Activated naive CD8-positive, alpha-beta T cell treated with anti-CD3 and anti-CD28 coated beads, Interleukin-2, amount 50 U/mL, for 24 hours (primary cell): ENCODE measurements at places on chromosomes 11 and 22.

DNA sequence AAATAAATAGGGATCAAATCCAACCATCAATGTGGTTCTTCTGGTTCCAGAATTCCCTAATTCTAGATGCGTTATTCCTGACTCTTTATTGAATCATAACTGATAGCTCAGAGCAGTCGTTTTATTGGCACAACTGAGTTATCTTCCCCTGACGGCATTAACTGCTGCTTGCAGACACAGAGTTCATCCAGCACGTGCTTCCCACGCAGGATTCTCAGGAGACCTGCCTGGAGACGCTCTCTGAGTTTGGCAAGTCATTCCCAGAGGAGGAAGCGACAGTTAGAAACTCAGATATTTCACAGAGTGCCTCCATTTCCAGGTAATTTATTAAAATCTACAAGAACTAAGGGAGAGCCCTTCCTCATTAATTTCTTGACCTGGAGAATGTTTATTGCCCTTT, 35.4 kb upstream of the PHF21B start:
- DNase-seq, result no peak
- H3K36me3 ChIP-seq, result no peaks in the 10 kb centered on the region
- no peaks in the 10 kb centered on the region for H3K4me1 ChIP-seq
- no peak overlapping the region for H3K4me3 ChIP-seq
- H3K27me3 ChIP-seq, result peaks cover 27% of the 10 kb centered on the region
- no peak overlapping the region for H3K27ac ChIP-seq

DNA sequence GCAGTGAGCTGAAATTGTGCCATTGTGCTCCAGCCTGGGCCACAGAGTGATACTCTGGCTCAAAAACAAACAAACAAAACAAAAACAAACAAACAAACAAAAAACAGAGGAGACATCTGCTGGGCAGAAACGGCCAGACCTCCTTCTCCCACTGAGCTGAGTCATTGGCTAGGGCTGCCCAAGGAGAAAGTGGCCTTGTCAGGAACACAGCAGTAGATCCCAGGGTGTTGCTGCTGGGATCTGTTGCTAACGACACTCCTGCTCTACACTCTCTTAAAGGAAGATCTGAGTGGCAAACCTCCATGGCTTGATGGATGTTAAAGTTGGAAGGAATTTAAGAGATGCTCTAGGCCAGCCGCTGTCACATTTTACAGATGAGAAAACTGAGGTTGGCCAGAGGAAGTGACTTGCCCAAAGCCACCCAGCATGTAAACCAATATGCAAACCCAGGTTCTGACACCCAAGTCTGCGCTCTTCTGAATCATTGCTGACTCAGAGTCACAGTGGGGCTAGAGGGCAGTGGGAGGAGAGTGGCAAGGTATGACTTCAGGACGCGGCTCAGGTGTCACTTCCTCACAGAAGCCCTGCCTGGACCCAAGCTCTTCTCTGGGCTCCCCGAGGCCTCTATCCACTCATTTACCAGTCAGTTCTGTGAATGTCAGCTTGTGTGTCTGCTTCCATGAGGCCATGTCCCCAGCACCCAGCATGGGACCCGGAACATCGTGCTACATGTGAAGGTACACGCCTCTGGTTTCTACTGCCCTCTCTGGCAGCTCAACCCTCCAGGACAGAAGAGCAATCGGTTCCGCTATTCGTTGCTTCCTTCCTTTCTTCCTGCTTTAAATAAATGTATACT, 11.3 kb upstream of the GDPD5 start:
- H3K36me3 ChIP-seq, result no peaks in the 10 kb centered on the region
- peaks cover 8% of the 10 kb centered on the region for H3K27me3 ChIP-seq
- DNase-seq, result peak; percentile 50
- H3K4me1 ChIP-seq, result peaks cover 38% of the 10 kb centered on the region
- H3K4me3 ChIP-seq, result peak overlapping the region; percentile 44

GRCh38 chr11:102882389-102883024, 7.7 kb upstream of the MMP12 start:
- H3K36me3 ChIP-seq, result no peaks in the 10 kb centered on the region
- peaks cover 5% of the 10 kb centered on the region for H3K4me1 ChIP-seq
- H3K4me3 ChIP-seq, result no peak overlapping the region
- H3K27ac ChIP-seq, result no peak overlapping the region
- no peak for DNase-seq

DNA sequence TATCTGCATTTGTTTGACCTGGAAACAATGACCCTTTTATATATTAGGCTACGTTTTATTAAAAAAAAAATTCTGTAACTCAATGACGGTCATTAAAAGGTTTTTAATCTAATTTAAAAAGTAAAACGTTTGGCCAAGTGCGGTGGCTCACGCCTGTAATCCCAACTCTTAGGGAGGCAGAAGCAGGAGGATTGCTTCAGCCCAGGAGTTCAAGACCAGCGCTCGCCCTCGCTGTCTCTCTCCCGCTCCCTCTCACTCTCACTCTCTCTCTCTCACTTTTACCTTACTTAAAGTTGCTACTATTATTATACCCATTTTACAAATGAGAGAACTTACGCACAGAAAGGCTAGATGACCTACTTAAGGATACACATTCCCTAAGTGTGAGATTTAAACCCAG, 814 bp upstream of the NARS2 start:
- H3K27me3 ChIP-seq, result no peaks in the 10 kb centered on the region
- peak overlapping the region; percentile 97 for H3K4me3 ChIP-seq
- no peak for DNase-seq
- H3K4me1 ChIP-seq, result peaks cover 31% of the 10 kb centered on the region
- H3K27ac ChIP-seq, result peak overlapping the region; percentile 54

- H3K4me3 ChIP-seq, result no peak overlapping the region
- DNase-seq, result no peak
- H3K27me3 ChIP-seq, result peaks cover 3% of the 10 kb centered on the region
- no peaks in the 10 kb centered on the region for H3K4me1 ChIP-seq
- no peak overlapping the region for H3K27ac ChIP-seq
- H3K36me3 ChIP-seq, result no peaks in the 10 kb centered on the region
Measured at GRCh38 chr11:110990311-110990710, 255.2 kb upstream of the POU2AF2 start.

GRCh38 chr22:39174498-39175352, 22.2 kb upstream of the CBX7 start:
- H3K4me3 ChIP-seq, result peak overlapping the region; percentile 26
- H3K27me3 ChIP-seq, result peaks cover 1% of the 10 kb centered on the region

- H3K27me3 ChIP-seq, result no peaks in the 10 kb centered on the region
- no peak overlapping the region for H3K4me3 ChIP-seq
- H3K36me3 ChIP-seq, result no peaks in the 10 kb centered on the region
- no peak for DNase-seq
- no peak overlapping the region for H3K27ac ChIP-seq
- H3K4me1 ChIP-seq, result no peaks in the 10 kb centered on the region
Measured at GRCh38 chr11:132539590-132540368, 992.5 kb downstream of the OPCML start.

- H3K27ac ChIP-seq, result no peak overlapping the region
- DNase-seq, result no peak
- no peaks in the 10 kb centered on the region for H3K27me3 ChIP-seq
- H3K4me1 ChIP-seq, result no peaks in the 10 kb centered on the region
- H3K36me3 ChIP-seq, result no peaks in the 10 kb centered on the region
Measured at GRCh38 chr11:88569342-88569741, 231.8 kb upstream of the CTSC start.

DNA sequence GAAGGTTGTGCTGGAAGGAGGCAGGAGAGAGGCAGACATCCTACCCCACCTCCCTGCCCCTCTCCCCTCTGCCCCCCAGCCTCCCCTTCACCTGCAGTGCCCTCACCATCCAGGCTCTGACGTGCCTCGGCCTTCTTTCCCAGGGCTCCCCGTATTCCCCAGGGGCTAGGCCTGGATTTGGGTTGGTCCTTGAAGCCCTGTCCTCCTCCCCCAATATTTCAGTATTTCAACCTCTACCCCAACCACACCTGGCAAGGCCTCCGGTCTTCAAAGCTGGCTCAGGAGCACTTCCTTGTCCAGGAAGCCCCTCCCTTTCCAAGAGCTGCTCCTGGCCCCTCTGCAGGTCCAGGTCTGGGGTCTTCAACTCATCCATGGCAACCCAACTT, 8.6 kb upstream of the PDE2A start:
- peaks cover 4% of the 10 kb centered on the region for H3K27me3 ChIP-seq
- peaks cover 37% of the 10 kb centered on the region for H3K4me1 ChIP-seq
- no peaks in the 10 kb centered on the region for H3K36me3 ChIP-seq
- H3K4me3 ChIP-seq, result no peak overlapping the region
- DNase-seq, result no peak
